ENCODE measurements at places on chromosomes 5 and 9.
A peak's percentile ranks its signal among the peaks of the same experiment; 100 is the strongest.

GRCh38 chr5:146620031-146620668 is 104.2 kb upstream of the GPR151 start:
- DNase-seq, result no peak

DNA sequence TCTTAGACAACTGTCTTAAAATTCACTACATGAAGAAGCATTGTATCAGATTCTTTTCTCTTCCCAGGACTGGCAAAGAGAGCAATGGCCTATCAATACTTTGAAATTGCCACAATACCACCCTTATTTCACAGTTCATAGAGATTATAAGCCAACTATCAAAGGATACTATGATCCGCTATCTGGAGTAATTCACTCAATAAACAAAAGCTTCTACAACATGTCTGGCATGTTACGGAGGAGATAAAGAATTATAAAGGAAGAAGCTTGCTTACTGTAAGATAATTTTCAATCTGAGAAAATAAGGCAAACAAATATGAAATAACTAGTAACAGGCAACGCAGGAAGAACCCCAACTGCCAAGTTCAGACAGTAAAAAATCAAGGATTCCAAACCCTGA is 114.8 kb downstream of the GNAQ start:
- DNase-seq, result no peak

- peak; percentile 22 for DNase-seq
These were observed 190.1 kb downstream of the GNA14 start for GRCh38 chr9:77457916-77458592.

DNA sequence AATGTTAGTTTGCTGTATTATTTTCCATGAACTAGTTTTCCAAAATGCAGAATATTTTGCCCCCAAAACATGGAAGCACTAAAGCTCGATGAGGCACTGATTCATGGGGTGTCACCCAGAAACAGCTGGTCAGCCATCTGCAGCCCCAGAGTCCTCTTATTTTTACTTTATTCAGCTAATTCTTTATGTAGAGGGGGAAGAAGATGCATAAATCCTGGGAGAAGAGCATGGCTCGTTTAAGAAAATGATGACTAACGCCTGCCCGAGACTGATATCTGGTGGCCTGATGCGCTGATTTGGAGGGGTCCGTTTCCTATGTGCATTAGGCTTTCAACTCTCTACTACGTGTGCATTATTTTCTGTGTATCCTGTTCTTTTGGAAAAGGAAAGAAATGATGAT is 390.3 kb upstream of the MEF2C start:
- no peak for DNase-seq

- no peak for DNase-seq
These were observed 58.7 kb downstream of the ADAMTS16 start for GRCh38 chr5:5198815-5199214.

GRCh38 chr9:126275386-126276001 is 51.1 kb upstream of the MVB12B start:
- no peak for DNase-seq

DNA sequence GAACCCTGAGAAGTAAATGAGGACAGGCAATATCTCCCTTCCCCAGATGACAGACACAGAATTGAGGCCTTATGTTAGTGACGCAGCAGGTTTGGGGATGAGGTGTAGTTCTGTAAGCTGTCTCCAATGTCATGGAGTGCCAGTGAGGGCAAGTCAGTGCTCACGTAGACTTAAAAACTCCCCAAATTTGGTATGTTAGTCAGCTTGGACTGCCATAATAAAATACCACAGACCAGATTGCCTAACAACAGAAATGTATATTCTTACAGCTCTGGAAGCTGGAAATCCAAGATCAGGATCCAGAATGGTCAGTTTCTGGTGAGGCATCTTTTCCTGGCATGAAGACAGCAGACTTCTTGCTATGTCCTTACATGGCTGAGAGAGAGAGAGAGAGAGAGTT is 14.9 kb downstream of the FOXI1 start:
- DNase-seq, result no peak

DNA sequence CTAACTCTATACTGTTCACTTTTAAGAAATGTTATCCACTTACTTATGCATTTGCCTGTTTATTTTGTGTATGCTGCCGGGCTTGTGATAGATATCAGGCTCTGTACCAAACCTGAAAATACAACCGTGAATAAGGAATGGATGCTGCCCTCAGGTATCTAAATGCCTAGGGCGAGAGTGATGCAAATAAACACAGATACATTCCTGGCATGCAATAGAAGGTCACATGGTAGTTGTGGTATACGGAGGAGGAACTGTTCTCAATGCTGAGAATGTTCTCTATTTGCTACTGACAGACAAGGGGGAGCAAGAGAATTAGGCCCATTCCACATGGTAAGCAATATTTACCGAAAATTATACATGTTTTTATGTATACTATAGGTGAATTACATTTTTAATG is 227.8 kb downstream of the ICE1 start:
- no peak for DNase-seq

GRCh38 chr5:83576341-83576740 is 104.8 kb downstream of the VCAN start:
- DNase-seq, result no peak

- no peak for DNase-seq
These were observed 147.4 kb downstream of the CDK5RAP2 start for GRCh38 chr9:120432600-120432999.

GRCh38 chr5:113487416-113487780 is 855 bp downstream of the MCC start:
- no peak for DNase-seq

DNA sequence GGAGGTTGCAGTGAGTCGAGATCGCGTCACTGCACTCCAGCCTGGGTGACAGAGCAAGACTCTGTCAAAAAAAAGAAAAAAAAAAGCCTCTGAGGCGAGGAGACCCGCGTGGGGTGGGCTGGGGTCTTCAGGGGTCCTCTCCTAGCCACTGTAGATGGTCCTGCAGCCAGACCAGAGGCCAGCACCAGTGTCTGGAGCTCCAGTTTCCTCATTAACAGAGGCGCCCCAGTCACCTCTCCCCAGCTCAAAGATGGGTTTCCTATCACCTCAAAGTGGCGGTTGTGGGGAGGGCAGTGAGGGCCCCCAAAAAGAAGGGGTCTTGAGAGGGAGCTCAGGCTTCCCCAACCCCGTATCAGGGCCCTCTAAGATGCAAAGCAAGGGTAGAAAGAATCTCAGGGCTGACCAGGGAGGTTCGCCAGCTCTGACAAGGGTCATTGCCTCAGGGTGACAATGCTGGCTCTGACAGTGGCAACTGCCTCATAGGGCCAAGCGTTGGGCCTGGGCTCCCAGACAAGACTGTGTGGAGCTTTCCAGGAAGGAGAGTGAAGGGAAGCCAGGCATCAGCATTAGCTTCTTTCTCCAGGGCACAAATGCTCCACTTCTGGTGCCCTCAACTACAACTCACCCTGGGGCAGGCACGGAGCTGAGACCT is 15.0 kb downstream of the STK10 start:
- no peak for DNase-seq

DNA sequence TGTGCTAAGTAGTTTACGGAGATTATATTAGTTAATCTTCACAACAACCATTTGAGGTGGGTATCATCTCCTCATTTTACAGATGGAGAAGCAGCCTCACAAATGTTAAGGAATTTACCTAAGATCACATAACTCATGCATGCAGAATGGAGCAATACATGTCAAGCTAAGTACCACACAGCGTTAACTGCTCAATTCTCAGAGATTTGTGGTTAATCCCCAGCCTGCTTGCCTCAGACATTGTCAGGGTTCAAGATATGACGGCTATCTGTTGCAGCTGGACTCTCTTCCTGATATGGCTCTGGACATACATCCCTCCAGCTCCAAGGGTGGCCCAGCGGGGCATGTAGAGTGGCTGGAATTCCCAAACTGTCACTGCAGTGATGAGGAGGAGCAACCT is 7.3 kb upstream of the ZNF346 start:
- no peak for DNase-seq

DNA sequence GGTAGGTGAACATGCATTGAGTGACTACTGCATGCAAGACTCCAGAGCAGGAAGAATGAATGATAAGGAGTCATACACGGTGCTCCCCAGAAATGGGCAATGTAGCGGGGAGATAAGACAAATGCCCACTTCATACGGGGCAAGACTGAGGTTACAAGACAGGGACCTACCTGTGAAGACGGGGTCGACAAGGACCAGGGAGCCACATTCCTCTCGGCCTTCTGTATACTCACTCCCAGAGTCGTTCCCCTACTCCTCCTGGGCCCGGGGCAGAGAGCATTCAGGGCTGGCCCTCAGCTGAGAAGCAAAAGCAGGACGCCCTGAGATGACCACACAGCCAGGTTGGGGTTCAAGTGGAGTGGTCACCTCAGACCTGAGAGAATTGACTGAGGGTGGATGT is 26.7 kb downstream of the PITX1 start:
- no peak for DNase-seq

DNA sequence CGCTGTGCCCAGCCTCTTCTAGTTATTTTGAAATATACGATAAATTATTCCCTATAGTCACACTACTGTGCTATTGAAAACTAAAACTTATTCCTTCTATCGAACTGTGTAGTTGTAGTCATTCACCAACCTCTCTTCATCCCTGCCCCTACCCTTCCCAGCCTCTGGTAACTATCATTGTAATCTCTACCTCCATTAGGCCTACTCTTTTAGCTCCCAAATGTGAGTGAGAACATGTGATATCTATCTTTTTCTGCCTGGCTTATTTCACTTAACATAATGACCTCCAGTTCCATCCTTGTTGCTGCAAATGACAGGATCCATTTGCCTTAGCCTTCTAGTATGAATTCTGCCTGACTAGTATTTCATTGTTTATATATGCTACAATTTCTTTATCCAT is 127.4 kb downstream of the PSAT1 start:
- no peak for DNase-seq

DNA sequence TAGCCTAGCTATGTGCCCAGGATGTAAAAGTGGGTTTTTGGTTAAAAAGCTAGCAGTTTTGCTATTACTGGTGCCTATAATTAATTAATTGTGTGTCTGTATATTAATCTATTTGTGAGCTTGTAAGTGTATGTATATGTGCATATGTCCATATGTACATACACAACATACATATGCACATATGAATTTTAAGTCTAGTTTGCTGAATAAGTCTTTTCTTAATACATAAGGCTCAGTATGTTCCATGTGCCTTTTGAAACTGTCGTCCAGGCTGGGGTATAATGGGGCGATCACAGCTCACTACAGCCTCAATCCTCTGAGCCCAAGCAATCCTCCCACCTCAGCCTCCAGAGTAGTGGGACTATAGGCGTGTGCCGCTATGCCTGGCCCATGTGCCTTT is 10.1 kb downstream of the SH3GL2 start:
- DNase-seq, result no peak

GRCh38 chr5:73229271-73229670 is 56.3 kb downstream of the TMEM174 start:
- DNase-seq, result no peak

GRCh38 chr9:118395415-118395814 is 691.2 kb downstream of the TLR4 start:
- no peak for DNase-seq

DNA sequence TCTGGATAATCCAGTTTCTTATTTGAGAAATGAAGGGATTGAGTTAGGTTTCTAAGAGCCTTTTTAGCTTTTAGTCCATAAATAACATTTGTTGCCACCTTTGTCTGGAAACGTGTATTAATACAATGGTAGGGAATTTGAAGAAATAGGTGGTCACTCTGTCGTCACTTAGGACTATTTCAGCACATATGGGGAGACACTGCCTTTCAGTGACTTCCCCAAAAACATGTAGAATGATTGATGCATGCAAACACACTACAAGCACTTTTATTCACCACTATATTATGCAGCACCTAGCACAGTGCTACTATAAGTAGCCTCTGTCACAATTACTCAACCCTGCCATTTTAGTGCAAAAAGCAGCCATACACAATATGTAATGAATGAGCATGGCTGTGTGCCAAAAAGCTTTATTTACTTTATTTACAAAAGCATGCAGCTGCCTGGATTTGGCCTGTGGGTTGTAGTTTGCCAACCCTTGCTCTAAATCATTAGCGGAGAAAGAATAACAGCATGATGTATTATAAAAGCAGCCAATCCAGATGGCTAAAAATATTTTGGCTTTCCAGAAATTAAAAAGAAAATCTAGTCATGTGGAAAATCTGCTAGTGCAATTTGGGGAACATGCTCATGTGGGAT is 154.2 kb upstream of the HMHB1 start:
- no peak for DNase-seq

DNA sequence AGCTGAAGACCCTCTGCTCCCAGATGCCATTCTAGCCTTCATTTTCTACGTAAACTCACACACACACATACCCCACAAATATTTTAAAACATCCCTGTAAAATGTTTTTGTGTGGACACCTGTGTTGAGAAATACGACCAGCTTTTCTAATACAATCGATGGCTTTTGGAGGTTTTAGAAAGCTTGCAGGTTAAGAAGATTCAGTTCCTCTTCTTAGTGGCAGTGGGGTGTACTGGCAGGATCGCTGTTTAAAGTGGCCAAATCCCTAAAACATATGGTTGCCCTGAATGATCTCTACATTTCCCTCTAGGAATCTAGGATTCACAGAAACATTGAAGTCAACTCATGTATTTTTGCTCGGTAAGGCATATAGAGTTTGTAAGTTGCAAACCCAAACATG is 236.3 kb downstream of the NSG2 start:
- DNase-seq, result no peak

- DNase-seq, result no peak
These were observed 6.7 kb downstream of the IRF1 start for GRCh38 chr5:132483661-132484390.

GRCh38 chr5:13244151-13244550 is 700.3 kb downstream of the DNAH5 start:
- DNase-seq, result no peak

- no peak for DNase-seq
These were observed 9.7 kb upstream of the C9orf152 start for GRCh38 chr9:110217656-110218099.

- DNase-seq, result no peak
These were observed 2.0 kb upstream of the ROR2 start for GRCh38 chr9:91951944-91952520.

GRCh38 chr5:136337788-136338187 is 27.6 kb downstream of the TRPC7 start:
- DNase-seq, result no peak

DNA sequence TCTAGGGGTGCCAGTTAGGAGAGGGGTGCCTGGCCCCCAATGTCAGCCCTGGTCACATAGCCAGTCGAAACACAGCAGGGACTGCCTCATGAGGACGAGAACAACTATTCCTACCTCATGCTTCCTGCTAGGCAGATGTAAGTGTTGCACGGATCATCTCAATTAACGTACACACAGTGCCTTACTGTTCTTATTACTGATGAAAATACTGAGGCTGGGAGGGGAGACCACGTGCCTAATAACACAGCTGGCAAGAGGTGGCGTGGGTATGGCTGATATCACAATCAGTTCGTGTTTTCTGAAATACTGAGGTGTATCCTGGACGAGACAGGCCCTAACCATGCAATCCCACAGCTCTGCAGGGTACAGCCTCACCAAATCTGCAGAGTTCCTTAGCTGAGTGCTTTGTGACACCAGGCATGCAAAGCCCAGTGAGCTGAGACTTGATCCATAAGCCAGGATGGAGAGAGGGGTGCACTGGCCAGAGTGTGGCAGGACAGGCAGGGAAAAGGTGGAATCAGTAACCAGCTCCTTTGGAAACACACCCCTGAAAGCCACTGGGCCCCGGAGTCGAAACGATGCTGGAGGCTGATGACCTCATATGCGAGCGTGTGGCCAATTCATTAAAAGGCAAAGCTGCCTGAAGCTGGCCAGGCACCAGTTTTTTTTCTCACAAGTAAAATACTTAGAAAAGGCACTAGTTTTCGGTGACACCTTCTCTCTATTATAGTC is 63.9 kb downstream of the PRRT1B start:
- DNase-seq, result no peak

Measured in activated CD8-positive, alpha-beta memory T cell treated with anti-CD3 and anti-CD28 coated beads for 1 hour (primary cell).